ENCODE measurements at places on chromosomes 6 and 20.

DNA sequence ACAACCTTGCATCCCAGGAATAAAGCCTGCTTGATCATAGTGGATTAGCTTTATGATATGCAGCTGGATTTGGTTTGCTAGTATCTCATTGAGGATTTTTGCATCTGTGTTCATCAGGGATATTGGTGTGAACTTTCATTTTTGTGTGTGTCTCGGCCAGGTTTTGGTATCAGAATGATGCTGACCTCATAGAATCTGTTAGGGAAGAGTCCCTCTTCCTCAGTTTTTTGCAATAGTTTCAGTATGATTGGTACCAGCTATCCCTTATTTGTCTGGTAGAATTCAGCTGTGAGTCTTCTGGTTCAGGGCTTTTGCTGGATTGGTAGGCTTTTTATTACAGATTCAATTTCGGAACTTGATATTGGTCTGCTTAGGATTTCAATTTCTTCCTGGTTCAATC is 132.5 kb downstream of the ZFAND3 start:
- DNase-seq: no peak

- no peak for DNase-seq
Measured at GRCh38 chr6:132570221-132570777, at the start of gene TAAR6. TAAR6 (plus strand) TSS chr6:132570322; CDS start chr6:132570322, 0 bp downstream.

DNA sequence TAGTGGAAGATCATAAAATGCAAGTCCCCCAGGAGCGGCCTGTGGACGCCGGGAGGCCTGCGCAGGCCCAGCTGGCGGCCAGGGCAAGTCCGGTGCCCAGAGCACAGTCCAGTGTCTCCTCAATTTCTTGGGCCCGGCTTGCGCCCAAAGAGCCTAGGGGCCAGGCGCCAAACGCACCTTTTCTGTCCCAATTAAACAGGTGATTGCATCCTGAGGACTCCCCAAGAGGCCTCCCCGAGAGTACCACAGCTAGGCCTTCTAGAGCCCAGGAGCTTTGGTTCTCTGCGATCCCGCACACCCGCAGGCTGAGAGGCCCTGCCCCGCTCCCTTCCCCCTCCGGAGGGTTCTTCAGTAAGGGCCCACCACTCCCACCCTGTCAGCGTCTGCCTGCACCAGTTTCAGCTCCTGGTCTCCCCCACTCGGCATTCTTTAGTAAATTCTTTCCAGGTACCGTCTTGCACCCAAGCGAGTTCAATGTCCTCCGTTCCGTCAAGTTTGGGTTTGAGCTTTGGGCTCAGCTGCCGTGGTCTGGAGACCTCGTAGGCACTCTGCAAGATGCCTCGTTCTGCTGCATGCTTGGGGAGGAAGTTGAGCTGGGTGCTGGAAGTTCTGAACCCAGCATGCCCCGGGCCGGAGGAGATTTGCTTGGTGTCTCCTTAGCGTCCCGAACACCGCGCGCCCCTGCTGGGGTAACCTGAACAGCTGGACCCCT is 3.9 kb upstream of the NKX2-2 start:
- no peak for DNase-seq

DNA sequence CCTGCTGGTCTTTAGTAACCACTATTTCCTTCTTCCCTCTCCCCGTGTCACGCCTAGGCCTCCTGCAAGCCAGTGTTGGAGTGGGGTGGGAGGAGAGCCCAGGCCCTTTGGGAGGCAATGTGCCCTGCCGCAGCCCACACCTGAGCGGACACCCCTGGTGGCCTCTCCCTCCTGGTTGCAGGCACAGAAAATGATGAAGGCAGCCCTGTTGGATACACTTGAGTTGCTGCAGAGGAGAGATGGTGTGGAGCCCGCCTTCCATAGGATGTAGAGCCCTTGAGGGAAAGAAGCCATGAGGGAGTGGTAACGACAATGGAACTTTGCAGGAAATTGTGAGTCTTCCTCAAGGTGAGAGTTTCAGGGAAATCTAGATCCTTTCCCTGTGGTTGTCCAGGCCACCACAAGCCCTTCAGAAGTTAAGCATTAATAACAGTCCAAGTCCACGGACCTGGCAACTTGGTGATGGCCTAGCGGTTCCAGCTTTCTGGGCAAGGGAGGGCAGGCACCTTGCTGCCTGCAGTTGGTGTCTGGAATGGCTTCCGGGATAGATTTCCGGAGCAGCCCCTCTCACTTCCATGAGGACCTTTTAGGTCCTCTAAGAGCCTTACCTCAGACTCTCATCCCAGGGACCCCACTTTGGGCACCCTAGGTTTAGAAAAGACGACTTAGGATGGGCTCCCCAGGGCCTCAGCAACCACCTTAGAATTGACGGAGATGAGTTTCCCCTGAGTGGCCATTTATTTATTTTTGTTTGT is 67.3 kb upstream of the NXT1 start:
- no peak for DNase-seq

GRCh38 chr6:167832497-167833395 is 6.0 kb downstream of the AFDN start:
- no peak for DNase-seq

- no peak for DNase-seq
Measured at GRCh38 chr20:61931476-61932198, 134.0 kb downstream of the TAF4 start.

DNA sequence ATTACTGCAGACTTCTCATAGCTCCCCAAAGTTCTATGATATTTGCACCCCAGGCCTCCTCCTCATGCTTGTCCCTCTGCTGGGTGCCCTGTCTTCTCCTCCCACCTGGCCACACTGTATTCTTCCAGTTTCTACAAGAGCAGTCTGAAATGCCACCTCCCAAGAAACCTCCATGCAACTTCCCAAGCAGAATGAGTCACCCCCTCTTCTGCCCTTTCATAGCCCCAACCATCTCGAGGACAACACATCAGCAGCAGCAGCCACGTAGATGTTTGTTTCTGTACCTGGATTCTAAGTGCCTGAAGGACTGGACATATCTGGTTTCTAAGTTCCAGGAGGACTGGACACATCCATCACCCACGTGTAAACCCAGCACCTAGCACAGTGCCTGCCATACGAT is 6.6 kb upstream of the ULBP2 start:
- no peak for DNase-seq

- DNase-seq: no peak
Measured at GRCh38 chr6:7317538-7317937, 4.5 kb upstream of the SSR1 start.

GRCh38 chr6:33633462-33634158 is 12.5 kb downstream of the ITPR3 start:
- peak; percentile 3 for DNase-seq

- DNase-seq: no peak
Measured at GRCh38 chr6:82909551-82909950, 156.1 kb downstream of the UBE3D start.

GRCh38 chr20:2314759-2315439 is 19.1 kb downstream of the TGM3 start:
- DNase-seq: no peak

- DNase-seq: no peak
Measured at GRCh38 chr6:31576897-31577578, 1.7 kb downstream of the TNF start.

DNA sequence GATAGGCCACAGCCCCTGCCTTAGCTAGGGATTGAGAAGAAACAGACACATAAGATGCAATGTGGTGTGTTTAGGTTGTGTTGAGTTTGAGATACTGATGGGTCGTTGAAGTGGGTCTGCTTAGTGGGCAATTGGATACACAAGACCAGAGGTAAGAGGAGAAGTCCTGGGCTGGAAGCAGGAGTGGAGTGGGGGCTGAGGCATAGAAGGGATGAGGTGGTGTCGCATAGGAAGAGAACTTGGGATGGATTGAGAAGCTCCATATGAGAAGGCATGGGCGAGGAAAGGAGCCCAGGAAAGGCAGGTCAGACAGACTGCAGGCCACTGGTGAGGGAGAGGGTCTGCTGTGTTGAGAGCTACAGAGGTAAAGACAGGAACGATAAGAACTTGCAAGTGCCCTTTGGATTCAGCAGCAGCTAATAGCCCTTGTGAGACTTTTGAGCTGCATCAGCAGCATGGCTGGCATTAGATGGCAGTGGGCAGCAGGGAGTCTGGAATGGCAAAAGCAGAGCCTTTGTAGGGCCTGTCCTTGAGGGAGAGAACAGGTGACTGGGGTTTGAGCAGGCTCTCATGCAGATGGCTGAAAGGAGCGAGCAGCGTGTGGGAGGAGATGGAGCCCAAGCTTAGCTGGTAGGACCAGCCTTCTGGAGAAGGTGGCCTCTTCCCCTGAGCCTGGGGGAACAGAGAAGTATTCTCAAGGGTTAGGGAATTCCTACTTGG is 33.2 kb downstream of the PLCG1 start:
- DNase-seq: no peak

GRCh38 chr6:46704562-46704961 is 16.9 kb downstream of the TDRD6 start:
- DNase-seq: no peak

GRCh38 chr20:38405132-38405531 is 30.0 kb downstream of the SNHG17 start:
- DNase-seq: no peak

GRCh38 chr6:143971482-143972205 is 36.4 kb downstream of the PLAGL1 start:
- DNase-seq: no peak

DNA sequence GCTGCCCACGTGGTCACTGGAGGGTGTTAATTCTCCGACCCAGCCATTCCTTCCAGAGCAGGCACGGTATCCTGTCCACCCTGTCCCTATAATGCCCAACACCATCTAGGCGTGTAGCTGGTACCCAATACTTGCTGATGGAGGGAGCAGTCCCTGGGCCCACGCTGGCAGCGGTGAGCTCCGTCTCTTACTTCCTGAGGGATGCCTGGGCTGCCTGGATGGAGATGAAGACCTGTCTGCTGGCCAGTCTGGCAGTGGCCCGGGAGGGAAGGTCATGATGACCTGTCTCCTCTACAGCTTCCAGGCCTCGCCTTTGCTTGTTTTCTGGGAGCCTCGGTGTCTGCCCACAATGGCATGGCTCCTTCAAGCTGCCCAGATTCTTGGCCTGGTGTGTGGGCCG is 297.9 kb upstream of the SUPT3H start:
- DNase-seq: no peak

DNA sequence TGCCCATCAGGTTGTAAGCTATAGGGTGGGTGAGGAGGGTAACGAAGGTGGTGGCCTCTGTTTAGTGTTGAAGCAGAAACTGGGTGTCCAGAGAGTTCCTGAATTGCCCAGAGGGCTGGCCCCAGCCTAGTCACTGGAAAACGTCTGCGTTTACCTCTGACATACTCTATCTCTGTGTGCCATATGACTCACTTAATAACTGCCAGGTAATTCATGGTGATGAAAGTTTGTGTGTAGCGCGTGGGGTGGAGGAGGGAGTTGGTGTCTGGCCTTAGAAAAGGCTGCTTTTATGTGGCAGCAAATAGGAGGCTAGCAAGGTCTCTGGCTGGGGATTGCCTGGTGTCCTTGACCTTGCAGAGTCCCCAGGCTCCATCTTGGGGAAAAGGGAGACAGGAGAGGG is 47.3 kb downstream of the SLC35D3 start:
- no peak for DNase-seq

- DNase-seq: no peak
Measured at GRCh38 chr6:125780540-125781313, 10.0 kb upstream of the NCOA7 start.

DNA sequence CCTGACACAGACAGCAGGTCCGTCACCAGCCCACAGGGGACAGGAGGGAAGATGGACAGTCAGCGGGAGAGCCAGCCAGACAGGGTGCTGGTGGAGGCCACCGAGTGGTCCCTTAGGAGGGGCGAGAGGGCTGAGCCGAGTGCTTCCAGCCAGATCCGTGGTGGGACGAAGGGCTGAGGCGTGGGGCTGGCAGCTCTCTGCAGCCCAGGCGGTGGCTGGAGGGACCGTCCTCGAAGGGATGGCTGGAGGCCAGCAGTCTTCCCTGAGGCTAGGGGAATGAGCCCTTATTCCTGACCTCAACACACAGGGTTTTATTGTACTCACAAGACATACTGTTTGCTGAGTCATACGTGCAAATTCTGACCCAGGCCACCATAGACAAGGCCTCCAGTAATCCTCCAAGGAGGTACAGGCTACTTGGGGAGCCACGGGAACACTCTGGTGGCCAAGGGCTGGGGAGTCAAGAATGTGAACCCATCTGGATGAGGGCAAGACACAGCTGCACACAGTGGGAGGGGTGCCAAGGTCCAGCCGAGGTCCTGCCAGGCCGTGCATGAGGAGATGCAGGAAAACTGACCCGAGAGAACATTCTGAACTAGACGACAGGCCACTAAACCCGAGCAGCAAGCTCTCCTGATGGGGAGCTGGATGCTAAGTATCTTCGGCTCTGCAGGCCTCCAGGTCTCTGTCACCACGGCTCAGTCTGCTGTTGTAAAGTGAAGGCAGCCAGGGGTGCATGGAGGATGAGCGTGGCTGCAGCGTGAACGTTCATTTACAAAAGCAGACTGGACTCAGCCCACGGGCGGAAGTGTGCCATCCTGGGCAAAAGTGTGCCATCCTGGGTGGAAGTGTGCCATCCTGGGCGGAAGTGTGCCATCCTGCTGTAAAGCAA is 242.5 kb downstream of the TTLL2 start:
- no peak for DNase-seq

DNA sequence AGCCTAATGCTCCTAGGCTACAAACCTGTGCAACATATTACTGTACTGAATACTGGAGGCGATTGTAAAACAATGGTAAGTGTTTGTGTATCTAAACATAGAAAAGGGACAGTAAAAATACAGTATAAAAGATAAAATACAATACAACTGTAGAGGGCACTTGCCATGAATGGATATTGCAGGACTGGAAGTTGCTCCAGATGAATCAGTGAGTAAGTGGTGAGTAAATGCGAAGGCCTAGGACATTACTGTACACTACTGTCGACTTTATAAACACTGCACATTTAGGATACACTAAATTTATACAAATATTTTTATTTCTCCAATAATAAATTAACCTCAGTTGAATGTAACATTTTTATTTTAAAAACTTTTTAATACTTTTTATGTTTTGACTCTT is 485.0 kb downstream of the MMUT start:
- DNase-seq: no peak

GRCh38 chr6:154509421-154510143 is 903 bp downstream of the CNKSR3 start:
- no peak for DNase-seq

DNA sequence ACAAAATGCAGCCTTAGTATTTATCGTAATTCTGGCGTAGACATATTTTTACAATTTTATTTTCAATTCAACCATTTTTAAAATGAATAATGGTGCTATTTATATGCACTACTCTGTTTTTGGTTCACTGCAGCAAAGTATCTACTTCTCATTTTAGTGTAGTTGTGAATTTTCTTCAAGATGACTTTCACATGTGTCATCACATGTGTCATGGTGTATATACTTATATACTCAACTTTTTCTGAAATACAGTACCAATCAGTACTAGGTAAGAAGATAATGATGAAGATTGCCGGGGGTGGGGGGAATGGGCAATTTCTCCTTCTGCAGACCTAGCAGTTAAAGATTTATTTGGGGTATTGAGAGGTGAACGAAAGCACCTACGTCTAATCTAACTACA is 634.5 kb downstream of the PHF3 start:
- DNase-seq: no peak

GRCh38 chr6:7021301-7021700 is 86.5 kb upstream of the RREB1 start:
- DNase-seq: no peak

- no peak for DNase-seq
Measured at GRCh38 chr20:25135031-25135430, 53.1 kb upstream of the VSX1 start.

Measured in activated CD8-positive, alpha-beta memory T cell treated with anti-CD3 and anti-CD28 coated beads for 1 hour (primary cell).